Esophagus squamous epithelium (tissue), 5 donors: ENCODE measurements at places on chromosomes 7 and 10. TPM values are rescaled to one million over a fixed set of nuclear protein-coding genes. Genes with fewer than 3 reads are reported as not detected.
A peak's percentile ranks its signal among the peaks of the same experiment; 100 is the strongest.

The ARPC1B gene
- total RNA-seq, result 166 TPM

The NME8 gene
- total RNA-seq, result not detected

The NYAP1 gene
- 0.57 TPM for total RNA-seq

The GTF2IRD2 gene
- total RNA-seq, result 4.7 TPM

The FAM24B gene
- total RNA-seq, result not detected

DNA sequence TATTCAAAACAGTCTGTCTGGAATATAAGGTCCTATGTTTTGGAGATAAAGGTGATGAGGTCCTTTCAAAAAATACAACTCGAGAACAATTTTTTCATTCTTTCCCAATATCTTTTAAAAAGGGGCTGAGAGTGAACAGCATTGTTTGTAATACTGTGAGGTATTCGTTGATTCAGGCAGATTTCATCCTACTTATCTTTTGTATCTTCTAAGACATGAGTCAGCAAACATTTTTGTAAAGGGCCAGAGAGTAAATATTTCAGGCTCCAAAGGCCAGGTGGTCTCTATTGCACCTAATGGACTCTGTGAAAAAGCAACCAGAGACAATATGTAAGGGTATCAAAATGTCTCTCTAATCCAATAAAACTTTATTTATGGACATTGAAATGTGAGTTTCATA lies 8.1 kb upstream of the ANK3 start:
- no peaks in the 10 kb centered on the region for H3K27me3 ChIP-seq
- no peaks in the 10 kb centered on the region for H3K4me1 ChIP-seq
- H3K36me3 ChIP-seq, result no peaks in the 10 kb centered on the region
- H3K4me3 ChIP-seq, result no peak overlapping the region
- DNase-seq, result no peak

DNA sequence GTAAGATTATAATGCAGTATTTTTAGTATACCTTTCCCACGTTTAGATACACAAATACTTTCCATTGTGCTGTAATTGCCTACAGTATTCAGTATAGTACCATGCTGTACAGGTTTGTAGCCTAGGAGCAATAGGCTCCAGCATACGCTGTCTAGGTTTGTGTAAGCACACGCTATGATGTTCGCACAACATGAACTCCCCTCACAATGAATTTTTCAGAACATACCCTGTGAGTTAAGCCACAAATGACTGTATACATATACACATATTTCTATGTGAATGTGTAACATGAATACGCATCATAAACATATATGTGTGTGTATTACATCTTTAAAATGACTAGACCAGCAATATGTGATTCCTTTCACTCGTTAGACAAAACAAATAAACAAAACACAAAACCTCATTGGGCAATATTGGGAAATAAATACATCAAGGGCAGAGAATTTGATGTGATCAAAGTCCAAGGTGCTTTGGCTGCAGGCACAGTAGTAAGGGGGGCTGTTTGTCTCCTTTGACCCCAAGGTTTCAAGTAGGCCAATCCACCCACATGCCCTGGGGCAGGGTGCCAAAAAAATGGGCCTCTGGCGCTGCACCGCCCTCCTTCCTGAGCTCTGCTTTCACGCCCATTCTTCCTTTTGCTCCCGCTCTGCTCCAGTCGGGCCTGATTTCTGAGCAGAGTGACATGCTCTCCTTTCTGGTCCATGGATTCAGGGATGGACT lies 33.9 kb downstream of the CHN2 start:
- no peak for DNase-seq
- H3K27ac ChIP-seq, result no peak overlapping the region
- H3K4me1 ChIP-seq, result no peaks in the 10 kb centered on the region
- no peaks in the 10 kb centered on the region for H3K36me3 ChIP-seq

DNA sequence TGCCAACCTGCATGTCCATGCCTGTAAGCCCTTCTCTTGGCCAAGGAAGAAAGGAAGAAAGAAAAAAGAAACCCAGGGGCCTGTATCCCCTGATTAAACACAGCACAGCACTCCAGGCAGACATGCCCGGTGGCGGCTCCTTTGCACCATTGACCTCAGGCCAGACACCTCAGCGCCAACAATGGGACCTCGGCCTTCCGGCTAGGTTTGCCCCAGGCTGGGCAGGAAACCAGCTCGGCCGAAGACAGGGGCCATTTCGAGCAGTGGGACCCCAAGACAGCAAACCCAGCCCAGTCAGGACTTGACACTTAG lies 2.8 kb downstream of the HOXA10 start:
- no peak overlapping the region for H3K27ac ChIP-seq
- no peaks in the 10 kb centered on the region for H3K36me3 ChIP-seq
- peaks cover 100% of the 10 kb centered on the region for H3K27me3 ChIP-seq
- H3K4me1 ChIP-seq, result peaks cover 67% of the 10 kb centered on the region
- H3K4me3 ChIP-seq, result no peak overlapping the region

- H3K27ac ChIP-seq, result no peak overlapping the region
- no peak overlapping the region for H3K4me3 ChIP-seq
- no peak for DNase-seq
- H3K36me3 ChIP-seq, result peaks cover 8% of the 10 kb centered on the region
Observed at GRCh38 chr10:95650232-95650631, 6.3 kb downstream of the ALDH18A1 start.

DNA sequence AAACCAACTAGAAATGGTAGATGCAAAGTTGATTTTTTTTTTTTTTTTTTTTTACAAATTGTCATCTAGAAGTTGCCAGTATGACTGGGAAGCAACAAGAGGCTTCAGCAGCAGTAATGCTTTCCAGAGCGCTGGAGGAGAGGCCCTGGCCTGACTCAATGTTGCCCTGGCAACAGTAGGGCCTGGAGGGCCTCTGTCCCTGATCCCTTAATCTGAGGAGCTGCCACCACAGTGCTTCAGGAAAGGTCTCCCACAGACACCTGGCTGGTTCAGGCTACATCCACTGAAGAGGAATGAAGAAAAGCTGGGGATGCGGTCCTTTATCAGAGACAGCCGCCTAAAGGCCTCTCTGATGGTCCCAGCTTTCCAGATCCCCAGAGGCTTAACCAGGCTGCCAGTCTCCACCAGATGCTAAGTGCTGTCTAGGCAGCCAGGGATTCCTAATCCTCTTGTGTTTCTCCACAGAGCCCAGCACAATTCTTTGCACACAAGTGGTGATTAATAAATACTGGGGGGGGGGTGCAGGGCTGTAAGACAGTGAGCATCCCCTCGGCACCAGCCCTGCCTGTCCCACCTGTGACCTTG lies 33.7 kb downstream of the ZNF777 start:
- peaks cover 5% of the 10 kb centered on the region for H3K4me1 ChIP-seq
- no peak for DNase-seq
- H3K27me3 ChIP-seq, result no peaks in the 10 kb centered on the region
- no peak overlapping the region for H3K27ac ChIP-seq

DNA sequence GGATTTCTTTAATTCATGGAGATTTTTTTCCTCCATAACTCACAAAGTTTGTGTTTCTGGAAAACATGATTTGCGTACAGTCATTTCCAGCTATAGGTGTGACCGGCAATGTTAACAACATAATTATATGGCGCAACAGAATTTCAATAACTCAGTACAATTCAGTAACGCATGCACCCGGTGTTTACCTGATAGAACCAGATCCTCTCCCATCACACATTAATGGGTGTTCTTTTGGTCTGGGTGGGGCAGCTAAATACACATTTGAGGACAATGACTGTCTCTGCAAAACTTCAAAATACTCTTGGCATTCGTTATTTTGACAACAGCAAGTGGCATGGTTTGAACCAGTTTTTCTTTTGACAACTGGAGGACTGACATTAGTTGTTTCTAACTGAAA lies 102.3 kb downstream of the KLF6 start:
- no peak for DNase-seq
- no peaks in the 10 kb centered on the region for H3K36me3 ChIP-seq
- H3K27me3 ChIP-seq, result no peaks in the 10 kb centered on the region
- no peak overlapping the region for H3K27ac ChIP-seq
- H3K4me1 ChIP-seq, result peaks cover 7% of the 10 kb centered on the region

DNA sequence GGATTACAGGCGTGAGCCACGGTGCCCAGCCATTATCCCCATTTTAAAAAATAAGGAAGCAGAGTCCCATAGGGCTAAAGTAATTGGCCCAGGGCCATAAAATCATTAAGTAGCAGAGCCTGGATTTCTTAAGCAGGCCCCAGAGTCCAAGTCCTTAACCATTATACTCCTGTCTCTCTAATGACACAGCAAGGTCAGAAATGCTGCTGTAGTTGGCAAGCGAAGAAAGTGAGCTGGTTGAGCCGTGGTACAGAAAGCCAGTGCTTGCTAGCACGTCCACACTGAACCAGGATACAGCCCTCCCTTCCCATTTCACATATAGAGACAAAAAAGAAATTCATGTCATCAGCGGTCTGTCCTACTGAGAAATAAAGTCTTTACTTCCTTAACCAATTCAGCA lies 562.7 kb downstream of the GALNT17 start:
- DNase-seq, result no peak
- no peaks in the 10 kb centered on the region for H3K4me1 ChIP-seq
- no peak overlapping the region for H3K4me3 ChIP-seq
- H3K27ac ChIP-seq, result no peak overlapping the region

DNA sequence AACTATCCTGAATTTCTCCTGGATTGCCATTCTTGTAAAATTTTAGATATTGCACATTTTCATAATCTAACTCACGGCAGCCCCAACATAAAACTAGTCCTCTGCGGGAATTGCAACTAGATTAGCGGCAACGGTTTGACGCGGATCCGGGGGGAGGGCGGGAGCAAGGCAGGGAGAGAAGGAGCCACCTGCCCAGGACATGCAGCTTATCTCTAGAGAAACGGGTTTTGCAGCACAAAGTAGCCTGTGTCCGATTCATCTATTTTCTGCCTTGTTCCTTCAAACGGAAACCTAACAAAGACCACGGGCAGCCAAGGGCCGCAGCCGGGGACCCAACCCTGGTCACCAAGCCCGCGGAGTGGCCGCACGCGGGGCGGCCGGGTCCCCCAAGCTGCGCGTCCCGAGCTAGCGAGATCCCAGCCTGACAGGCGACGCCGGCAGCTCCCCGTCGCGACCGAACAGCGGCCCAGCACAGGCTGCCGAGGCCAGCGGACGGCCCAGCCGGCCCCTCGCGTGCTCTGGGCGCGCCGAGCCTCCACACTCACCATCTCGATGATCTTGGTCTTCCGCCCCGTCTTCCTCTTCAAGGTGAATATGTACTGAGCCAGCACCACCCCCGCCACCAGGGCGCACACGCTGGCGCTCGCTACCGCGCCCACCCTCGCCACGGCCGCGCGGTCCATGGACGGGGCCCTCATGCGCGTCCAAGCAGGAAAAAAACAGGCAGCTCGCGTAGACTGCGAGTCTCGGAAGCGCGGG lies at the start of gene NT5C3A:
Gene NT5C3A (minus strand): TSS at position 754 of the 759 bp plus-strand sequence. CDS start 71 bp downstream, at position 683.
- peaks cover 15% of the 10 kb centered on the region for H3K4me1 ChIP-seq
- H3K36me3 ChIP-seq, result peaks cover under 1% of the 10 kb centered on the region
- DNase-seq, result no peak
- no peaks in the 10 kb centered on the region for H3K27me3 ChIP-seq
- peak within 1 kb of the TSS; percentile 97 for H3K27ac ChIP-seq

DNA sequence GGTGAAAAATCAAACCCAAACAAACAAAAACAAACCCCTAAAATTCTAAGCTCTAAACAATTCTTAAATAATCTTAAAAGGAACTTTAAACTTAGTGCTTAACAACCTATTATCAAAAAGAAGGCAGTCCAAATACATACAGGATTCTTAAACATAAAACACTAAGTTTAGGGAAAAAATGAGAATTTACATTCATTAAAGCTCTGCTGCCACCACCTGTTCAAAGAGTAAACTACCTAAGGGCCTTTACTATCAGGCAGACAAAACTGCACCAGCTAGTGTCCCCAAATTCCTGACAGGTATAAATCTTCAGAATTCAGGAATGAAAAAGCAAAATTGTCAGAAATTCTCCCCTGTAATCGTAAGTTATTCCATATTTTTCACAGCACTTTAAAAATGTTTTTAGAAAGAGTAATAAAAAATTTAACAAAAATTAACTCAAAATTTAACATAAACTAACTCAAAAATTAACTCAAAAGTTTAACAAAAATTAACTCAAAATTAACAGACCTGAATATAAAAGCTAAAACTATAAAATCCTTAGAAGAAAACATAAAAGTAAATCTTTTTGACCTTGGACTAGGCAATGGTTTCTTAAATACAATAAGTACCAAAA lies 55.1 kb downstream of the PDZD8 start:
- H3K36me3 ChIP-seq, result no peaks in the 10 kb centered on the region
- DNase-seq, result no peak
- H3K27me3 ChIP-seq, result no peaks in the 10 kb centered on the region
- H3K4me1 ChIP-seq, result no peaks in the 10 kb centered on the region
- no peak overlapping the region for H3K4me3 ChIP-seq

DNA sequence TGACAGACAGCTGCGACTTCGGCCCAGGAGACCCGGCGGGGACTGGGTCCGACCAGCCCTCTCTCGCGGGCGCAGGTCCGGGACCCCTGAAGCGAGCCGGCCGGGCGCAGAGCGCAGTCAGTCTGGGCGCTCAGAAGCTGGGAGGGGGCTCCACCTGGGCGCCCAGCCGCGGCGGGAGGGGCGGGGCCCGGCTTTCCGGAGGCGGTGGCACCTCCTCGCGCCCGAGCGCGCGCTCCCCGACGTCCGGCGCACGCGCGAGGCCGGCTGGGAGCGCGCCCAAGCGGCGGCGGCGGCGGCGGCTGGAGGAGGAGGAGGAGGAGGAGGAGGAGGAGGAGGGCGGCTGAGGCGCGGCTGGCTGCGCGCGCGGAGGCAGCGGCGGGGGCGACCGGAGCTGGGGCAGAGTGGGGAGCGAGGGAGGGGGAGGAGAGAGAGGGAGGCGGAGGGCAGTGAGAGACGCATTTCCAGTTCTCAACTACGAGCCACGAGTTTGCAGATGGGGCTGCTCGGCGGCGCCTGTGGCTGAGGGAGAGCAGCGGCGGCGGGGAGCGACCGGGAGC lies at the start of gene PALS2:
Gene PALS2 (plus strand): TSS at position 456 of the 557 bp plus-strand sequence. CDS start 50,216 bp downstream, outside the sequence.
- peaks cover 4% of the 10 kb centered on the region for H3K4me1 ChIP-seq
- H3K36me3 ChIP-seq, result no peaks in the 10 kb centered on the region
- H3K27me3 ChIP-seq, result peaks cover 9% of the 10 kb centered on the region
- H3K4me3 ChIP-seq, result peak within 1 kb of the TSS; percentile 78

- no peak overlapping the region for H3K4me3 ChIP-seq
- DNase-seq, result no peak
- no peaks in the 10 kb centered on the region for H3K27me3 ChIP-seq
Observed at GRCh38 chr7:32037650-32038198, 32.5 kb downstream of the PDE1C start.

GRCh38 chr7:66886152-66886551 lies 34.9 kb upstream of the TMEM248 start:
- peaks cover 6% of the 10 kb centered on the region for H3K4me1 ChIP-seq
- no peak overlapping the region for H3K4me3 ChIP-seq
- H3K36me3 ChIP-seq, result peaks cover 54% of the 10 kb centered on the region
- no peak for DNase-seq
- H3K27me3 ChIP-seq, result no peaks in the 10 kb centered on the region

DNA sequence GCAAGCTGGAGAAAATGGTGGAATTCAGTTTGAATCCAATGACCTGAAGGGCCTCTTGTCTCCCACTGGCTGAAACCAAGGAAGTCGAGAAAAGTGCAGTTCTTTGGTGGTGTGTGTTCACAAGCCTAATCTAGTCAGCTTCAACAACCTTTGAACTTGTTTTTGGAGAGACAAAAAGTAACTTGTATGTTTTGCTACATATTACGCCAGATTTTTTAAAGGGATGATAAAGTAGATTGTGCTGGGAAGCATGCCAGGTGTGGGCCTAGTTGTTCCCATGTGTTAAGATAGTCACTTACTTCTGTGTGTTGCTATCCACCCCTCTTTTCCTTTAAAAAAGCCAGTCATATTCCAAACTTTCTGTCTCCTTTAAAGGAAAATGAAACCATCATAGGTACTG lies 79.7 kb upstream of the FAM3C start:
- no peak overlapping the region for H3K27ac ChIP-seq
- no peak for DNase-seq
- H3K4me3 ChIP-seq, result no peak overlapping the region
- no peaks in the 10 kb centered on the region for H3K4me1 ChIP-seq
